ENCODE measurements at places on chromosomes 1 and 21.

DNA sequence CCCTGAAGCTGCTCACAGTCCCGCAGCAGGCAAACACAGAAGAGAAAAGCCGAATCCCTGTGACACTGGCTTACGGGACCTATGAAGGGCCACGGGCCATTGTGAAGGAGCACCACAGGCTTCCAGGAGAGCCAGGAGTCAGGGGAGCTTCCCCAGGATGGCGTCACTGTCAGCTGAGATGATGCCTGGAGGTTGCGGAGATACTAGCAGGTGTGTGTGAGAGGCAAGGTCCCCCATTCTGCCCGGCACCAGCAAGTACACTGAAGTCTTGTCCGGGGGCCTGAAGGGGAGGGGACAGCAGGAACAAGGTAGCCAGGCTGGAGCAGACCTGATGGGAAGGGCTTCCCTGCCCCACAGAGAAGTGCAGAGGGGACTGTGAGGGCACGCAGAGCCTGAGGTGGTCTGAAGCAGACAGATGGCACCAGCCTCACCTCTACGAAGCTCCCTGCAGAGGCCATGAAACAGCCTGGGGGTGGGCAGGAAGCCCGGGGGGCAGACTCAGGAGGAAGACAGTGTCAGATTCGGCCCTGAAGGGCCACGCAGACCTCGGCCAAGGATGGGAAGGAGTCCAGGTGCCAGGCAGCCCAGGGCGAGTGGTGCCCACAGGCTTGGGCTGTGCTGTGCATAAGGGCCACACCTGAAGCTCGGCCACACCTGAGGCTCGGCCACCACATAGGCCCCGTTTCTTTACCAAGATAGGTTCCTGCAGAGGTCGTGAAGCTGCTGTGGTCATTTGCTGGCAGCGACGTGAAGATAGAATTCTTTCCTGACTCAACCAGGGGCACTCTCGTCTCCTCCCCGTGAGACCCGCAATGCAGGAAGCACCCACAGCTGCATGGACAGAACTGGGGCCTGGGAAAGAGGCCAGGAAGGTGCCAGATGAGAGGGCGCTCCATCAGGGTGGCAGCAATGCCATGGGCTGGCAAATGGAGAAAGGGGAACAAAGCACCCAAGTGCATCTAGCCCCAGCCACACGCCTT lies 10.1 kb downstream of the TCP10L start:
- no peak for DNase-seq

GRCh38 chr1:101259744-101260148 lies 22.9 kb downstream of the S1PR1 start:
- DNase-seq, result peak; percentile 61

- DNase-seq, result no peak
Observed at GRCh38 chr1:234150892-234151291, 222.4 kb upstream of the COA6 start.

DNA sequence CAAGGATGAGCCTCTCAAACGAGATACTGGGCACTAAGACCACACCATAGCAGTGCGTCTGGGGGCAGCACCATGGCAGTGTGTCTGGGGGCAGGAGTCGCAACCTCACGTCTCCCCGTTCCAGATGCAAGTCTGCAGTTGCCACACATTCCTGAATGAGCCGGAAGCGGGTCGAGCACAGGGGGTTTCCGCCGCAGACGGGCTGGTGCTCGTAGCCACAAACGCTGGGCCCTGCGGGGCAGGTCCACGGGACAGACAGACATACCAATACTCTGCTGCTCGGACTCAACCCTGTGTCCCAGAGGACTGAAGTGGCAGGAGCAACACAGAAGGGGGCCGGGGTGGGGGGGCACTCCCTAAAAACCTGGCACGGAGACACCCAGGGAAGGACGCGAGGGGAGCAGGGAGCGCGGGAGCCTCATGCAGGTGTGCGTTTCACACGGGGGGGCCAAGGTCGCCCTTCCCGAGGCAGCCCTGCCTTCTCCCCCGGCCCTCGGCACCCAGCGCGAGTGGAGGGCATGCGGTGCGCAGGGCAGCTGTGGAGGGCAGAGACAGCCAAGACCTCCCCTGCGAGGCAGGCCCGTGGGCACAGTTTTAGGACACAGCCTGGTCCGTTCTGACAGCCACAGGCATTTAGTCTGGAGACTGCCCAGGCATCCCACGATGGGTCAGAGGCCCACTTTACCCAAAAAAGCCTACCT lies 24.5 kb downstream of the PTTG1IP start:
- DNase-seq, result no peak

GRCh38 chr21:34945288-34945687 lies 103.8 kb downstream of the RUNX1 start:
- no peak for DNase-seq

- DNase-seq, result no peak
Observed at GRCh38 chr1:204172404-204173029, 6.4 kb upstream of the REN start.

DNA sequence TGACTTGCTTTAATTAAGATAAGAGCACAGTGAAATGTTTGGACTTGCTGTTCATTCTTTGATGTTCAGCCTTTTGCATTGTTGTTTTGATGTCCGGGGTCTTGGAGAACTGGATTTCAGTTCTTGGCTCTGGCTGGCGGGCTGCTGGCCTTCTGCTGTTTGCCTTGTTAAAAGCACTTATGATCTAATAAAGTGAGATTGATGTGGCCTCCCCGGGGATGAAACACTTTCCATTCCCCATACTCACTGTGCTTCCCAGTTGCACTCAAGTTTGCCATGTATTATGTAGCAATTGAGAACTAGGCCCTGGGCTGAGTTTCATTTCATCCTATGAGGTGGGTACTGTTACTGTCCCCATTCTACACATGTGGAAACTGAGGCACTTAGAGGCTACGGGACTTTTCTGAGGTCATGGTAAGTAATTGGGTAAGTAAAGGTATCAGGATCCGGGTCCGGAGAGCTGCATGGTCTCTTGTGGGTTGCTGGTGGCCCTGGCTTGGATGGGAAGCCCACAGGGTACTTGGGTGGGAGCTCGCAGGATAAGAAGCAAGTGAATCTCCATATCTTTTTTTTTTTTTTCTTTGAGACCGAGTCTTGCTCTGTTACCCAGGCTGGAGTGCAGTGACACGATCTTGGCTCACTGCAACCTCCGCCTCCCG lies 127.7 kb upstream of the ZBTB40 start:
- no peak for DNase-seq

DNA sequence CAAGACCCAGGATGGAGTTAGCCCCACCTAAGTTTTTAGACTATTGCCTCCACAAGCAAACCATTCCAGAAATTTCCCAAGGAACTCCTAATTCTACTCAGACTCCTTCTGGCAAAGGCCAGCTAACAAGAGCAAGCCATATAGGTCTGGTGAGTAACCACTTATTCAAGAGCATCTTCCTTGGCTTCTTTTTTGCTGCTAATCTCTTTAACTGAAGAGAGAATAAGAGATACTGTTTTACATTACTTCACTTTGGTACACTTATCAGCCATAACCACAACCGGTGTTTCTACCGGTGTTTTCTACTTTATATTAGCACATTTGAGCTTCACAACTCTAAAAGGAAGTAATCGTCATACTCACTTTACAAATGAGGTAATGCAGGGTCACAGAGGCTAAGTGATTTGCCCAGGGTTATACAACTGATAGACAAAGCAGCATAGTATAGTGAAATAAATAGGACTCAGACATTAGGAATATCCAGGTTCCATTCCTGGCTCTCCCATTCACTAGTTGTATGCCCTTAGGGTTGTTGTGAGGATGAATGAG lies 1.7 kb upstream of the EPS15 start:
- DNase-seq, result peak; percentile 84

DNA sequence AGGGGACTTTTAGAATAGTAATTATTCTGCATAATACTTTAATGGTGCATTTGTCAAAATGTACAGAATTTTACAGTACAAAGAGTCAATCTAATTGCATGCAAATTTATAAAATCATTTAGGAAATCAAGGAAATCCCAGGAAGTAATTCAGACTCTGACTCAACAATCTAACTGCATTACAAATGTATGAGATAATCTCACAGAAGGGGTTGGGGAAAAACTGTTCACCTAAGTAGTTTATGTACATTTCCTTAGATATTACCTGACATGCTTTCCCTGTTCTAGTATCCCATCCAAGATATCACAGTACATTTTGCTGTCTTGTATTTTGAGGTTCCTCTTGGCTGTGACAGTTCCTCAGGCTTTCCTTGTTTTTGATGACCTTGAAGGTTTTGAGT lies 4.7 kb downstream of the CRB1 start:
- DNase-seq, result no peak

DNA sequence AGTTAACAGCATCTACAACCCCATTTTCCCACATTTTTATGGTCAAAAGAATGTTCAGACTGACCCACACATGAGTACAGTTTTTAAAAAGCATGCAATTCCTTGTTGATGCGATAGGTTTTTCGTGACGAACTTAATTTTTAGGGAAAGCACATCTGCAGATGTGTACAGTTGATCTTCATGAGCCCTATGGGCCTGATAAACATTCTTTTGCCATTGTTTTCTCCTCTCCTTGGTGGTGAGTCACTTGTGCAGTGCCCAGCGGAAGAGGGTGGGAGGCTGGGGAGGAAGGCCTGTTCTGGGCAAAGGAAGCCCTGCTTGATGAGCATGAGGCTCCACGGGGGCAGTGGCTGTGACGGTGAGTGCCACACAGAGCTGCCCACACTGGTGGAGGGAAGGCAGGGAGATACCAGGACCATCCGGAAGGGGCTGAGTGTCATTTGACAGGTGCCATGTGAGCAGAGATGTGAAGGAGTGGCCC lies 5.3 kb downstream of the ARF1 start:
- DNase-seq, result peak; percentile 93

DNA sequence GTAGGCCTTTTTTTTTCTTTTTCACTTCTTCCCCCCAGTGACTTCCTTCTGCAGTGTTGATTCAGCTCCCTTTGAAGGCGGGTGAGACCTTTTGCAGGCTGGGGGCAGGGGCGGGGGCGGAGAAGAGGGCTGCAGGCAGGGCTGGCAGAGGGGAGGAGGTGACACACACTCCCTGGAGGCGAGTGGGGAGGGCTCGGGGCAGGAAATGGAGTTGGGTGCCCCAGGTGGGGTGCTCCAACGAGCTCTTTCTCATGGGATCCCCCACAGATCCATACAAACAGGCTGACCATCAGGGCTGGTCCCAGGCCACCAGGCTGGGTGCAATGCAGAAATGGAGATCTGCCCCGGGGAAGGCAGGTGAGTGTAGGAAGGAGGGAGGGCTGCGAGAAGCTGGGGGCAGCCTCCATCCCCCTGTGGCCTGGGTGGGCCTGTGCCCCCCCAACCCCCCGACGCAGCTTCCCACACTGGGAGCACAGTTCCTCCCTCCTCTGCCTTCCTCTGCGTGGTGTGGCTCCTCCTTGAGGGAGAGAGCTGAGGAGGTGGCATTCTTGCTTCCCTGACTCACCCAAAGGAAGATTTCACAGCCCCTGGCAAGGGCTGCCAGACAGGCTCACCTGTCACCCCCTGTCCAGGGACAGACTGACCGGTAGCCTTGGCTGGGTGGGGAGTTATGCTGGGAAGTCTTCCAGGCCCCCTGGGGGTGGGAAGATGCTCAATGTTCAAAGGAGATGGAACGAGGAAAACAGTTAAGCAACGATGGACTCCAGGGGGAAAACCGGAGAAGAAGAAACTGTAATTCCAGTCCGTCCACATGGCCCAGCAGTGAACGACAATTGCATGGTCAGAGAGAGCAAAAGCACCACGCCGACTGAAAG lies 7.1 kb upstream of the ITGB2 start:
- DNase-seq, result peak; percentile 93

Data from osteoblast (primary cell).